ENCODE measurements at places on chromosomes 16 and 17.

DNA sequence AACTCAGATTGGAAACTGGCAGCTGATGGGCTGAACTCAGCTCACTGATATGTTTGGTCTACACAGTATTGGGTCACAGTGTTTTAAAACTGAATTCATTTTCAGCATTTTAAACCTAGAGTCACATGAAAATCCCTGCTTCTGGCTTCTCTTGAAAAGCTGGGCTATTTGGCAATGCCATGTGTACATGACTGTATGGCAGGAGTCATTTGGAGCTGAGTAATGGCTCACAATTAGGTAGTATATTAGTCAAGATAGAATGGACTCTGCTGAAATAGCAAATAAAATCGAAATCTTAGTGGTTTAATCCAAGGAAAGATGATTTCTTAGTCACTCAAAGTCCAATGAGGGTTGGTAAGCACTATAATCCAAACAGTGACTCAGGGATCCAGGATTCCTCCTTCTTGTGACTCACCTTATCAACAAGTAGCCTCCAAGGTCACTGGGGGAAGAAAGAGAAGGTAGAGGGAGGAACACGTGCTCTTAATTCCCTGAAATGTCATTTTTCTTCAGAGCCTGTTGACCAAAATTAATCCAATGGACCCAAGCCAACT lies 13.9 kb upstream of the PMP22 start:
- DNase-seq, result no peak

DNA sequence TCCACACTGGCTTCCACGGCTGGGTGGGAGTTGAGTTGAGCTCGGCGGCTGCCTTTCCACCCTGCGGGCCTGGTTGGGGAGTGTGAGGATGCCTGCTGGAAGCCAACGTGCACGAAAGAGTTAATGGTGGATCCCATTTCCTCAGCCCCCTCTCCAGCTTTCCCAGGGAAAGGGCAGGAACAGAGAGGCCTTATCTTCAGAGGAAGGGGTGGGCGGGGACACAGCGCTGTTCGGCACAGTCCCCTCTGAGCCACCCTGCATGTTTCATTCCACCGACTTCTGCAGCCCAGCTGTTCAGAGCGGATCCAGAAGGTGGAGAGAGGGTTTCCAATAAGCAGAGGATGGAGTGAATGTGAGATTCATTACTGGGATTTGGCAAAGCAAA lies 295.3 kb downstream of the SEC14L1 start:
- DNase-seq, result no peak

DNA sequence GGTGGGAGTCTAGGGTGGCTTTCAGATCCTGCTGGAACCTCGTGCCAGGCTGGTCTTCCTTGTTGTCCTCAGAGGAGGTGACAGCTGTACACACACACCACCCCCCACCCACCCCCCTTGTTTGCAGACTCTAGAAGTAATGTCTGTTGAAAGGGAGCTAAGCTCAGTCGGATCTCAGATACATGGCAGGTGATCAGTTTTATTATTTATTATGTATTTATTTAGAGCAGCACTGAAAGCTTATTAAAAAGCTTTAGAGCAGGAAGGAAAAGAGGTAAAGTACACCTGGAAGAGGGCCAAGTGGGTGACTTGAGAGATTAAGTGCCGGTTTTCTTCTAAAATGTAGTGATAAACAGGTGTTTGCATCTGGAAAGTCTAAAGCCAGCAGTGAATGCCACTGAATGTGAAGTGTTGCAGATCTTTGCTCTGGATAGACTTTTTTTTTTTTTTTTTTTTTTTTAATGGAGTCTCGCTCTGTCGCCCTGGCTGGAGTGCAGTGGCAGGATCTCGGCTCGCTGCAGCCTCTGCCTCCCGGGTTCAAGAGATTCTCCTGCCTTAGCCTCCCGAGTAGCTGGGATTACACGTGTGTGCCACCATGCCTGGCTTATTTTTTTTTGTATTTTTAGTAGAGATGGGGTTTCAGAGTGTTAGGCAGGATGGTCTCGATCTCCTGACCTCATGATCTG lies 40.2 kb downstream of the FOXK2 start:
- no peak for DNase-seq

DNA sequence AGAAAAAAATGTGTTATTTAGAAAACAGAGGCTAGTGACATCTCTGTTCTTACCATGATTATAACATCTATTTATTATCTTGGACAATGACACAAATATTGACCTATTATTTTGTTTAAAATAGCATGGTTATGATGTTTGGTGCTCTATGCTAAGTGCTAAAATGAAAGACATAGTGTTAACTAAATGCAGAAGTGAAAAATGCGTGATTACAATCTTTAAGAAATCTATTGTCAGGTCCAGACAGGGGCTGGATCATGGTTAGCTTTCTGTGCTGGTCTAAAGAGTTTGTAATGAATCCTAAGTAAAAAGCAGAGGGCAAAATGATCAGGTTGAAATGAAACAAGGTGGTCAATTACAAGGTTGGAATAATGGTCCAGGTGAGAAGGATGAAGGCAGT lies 622 bp upstream of the KRT28 start:
- DNase-seq, result no peak

DNA sequence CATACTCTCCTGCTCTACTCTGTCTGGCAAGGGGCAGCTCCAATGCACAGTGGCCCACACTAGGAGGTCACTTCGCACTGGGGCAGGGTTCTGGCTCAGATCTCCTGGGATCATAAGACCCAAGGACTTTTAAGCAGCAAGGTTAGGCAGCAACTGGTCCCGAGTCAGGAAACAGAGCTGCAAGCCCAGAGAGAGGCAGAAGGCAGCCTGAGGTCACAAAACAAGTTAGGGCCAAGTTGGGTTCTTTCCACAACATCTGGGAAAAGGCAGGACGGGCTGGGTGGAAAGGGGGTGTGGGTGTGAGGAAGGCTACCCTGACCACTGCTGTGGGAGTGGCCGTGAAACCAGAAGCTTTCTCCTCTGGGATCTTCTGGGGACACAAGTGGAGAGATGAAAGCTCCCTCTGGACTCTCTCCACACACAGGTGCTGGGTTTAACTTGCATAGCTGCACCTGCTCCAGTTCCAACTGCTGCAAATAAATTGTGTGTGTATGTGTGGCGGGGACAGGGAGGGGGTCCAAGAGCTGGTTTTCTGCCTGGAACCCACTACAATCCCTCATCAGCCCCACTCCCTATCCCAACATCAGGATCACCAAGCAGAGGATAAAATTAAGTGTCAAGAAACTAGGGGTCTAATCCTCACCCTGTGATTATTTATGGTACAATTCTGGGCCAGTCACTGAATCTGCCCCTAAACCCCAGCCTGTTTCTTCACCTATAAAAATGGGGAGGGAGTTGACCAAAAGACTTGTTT lies 8.0 kb upstream of the TSPOAP1 start:
- DNase-seq, result no peak

GRCh38 chr17:33802349-33803198 lies 452.5 kb upstream of the CCL2 start:
- DNase-seq, result no peak

DNA sequence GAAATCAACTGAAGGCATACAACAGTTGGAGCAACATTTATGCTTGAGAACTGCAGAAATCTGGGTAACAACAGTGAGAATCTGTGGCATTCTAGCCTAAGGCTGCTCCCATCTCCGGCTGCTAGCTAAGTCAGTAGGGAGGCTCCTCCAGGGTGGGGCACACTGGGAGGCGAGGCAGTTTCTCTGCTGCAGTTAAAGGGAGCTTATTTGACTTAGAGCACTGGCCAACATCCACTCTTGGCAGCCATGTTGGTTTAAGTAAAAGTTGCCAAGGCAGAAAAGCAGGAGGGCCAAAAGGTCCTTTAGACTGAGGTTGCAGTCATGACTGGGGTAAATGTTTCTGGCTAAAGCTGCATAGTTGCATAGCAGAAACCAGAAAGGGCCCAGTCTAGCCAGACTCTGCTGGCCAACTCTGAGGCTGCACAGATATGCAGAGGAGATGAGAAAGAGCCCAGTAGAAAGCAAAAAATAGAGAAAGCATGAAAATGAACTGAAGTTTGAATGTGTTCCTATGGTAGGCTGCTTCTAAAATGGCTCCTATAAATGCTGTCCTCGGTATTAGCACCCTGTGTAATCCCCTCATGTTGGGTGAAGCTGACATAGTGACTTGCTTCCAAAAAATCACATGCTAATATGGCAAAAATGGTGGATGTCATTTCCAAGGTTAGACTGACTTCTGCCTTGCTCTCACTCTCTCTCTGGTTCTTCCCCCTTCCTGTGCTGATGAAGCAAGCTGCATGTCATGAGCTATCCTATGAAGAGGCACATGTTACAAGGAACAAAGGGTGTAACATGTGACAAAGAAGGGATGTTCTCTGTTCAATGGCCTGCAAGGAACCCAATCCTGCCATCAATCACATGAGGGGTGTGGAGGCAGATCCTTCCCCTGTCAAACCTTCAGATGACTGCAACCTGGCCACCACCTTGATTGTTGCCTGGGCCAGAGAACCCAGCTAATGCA lies 3.7 kb upstream of the C16orf78 start:
- DNase-seq, result no peak

GRCh38 chr16:67865318-67865717 lies 7.5 kb upstream of the EDC4 start:
- DNase-seq, result no peak

GRCh38 chr17:49497148-49498028 lies 2.3 kb downstream of the NGFR start:
- no peak for DNase-seq

DNA sequence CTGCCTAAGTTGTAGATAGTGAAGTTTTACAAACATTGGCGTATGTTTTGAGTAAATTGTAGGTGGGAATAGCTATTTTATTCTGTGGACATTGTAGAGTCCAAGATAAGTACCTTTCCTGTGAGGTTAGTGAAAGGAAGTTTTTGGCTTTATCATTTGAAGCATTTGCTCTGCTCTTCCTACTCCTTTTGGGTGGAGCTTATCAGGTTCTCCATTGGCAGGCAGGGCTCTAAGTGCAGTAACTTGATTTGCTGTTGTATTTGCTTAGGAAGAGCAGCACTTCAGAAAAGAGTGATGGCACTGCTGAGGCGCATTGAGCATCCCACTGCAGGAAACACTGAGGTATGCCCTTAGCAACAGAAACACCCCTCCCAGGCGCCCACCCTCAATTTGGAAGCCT lies 70.1 kb downstream of the OMG start:
- no peak for DNase-seq

- DNase-seq, result no peak
Measured at GRCh38 chr17:33024688-33025486, 33.2 kb downstream of the SPACA3 start.

- no peak for DNase-seq
Measured at GRCh38 chr17:2484876-2485275, 26.8 kb downstream of the METTL16 start.

DNA sequence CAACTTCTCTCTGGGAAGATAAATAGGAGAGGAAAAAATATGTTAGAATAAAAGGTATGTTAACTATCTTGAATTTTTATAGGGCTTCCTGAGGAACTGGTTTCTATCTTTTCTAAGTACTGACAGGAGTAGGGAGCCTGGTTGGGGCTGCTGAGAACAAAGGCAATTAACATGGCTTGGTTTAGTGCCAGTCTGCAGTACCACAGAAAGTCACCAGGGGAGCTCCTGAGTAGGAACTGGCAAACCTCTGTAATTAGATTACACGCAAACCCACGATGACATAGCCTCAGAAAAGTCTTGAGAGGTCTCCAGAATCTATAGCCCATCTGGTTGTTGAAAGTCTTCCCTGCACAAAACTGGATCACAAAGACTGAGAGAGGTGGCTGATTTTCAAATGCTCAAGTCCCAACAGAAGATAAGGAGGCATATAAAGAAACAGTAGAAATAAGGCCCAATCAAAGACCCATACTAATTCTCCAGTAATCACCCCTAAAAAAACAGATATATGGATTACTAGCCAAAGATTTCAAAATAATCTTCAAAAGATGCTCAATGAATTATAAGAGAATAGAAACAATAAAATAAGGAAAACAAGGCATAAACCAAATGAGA lies 11.7 kb upstream of the CNTNAP4 start:
- no peak for DNase-seq

GRCh38 chr16:2299121-2299914 lies 31.4 kb upstream of the RNPS1 start:
- DNase-seq, result no peak

- no peak for DNase-seq
Measured at GRCh38 chr16:87628940-87629339, 26.6 kb downstream of the JPH3 start.

GRCh38 chr17:64630309-64631223 lies 31.5 kb downstream of the SMURF2 start:
- no peak for DNase-seq

DNA sequence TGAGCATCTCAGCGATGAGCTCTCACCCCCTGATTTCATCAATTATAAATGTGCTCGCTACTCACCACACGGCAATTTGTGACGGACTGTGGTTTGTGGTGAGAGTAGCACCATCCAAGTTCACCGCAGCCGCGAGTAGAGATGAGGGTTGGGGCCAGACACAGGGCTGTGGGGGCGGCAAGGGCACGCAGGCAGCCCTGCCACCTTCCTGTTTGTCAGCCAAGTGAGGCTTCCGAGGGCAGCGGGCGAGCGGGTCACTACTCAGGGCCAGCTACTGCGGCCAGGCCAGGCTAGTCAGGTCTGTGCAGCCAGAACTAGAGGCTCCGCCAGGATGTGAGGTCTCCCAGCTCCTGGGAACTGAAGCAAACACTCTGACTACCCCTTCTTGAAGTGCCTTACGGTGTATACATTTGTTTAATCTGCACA lies 39.6 kb upstream of the MEOX1 start:
- peak; percentile 20 for DNase-seq

DNA sequence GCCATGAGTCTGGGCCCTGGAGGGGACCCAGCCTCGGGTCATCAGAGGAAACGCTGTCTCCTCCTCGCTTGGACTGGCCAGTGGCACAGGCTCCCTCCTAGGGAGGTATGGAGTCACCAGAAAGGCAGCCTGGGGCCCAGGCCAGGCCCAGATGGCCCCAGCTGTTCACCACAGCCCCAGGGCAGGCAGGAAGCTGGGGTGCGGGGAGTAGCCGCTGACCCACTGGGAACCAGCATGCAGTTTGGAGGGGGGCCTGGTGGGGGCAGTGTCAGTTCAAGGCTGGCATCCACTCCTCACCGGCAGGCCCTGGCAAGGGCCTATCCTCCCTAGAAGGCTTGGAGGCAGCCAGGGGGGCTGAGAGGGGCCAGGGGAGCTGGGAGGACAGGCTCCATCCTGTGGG lies 48.8 kb downstream of the SDK2 start:
- no peak for DNase-seq

- no peak for DNase-seq
Measured at GRCh38 chr17:53662608-53663007, 160.1 kb upstream of the KIF2B start.

DNA sequence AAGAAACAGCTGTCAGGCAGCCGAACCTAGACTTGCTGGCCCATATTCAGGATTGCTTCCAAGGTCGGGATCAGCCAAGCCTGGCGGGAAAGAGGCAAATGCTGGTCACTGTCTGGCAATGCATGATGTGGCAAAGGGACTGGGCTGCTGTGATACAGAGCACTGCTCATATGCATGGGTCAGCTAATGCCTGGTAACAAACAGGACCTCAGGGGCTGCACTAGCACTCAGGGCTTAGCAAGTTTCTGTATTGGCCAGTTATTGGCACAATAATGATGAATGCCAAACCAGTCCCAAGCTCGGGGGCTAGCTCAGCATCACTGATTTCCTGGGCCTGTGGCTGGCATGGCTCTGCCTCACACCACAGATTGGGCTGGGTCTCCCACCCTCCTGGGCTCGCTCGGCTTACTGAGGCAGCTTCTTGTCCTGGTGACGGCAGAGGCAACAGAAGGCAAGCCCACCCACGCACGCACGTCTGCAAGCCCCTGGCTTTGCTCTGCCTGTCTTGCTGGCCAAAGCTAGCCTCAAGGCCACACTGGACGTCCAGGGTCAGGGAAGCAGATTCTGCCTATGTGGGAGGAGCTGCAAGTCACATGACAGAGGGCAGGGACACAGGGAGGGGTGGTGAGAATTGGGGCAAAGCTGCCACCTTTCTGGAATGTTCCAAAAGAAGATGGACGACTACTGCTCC lies 21.4 kb upstream of the RPTOR start:
- no peak for DNase-seq

- no peak for DNase-seq
Measured at GRCh38 chr17:78789149-78789662, 7.1 kb upstream of the CYTH1 start.

All from activated CD8-positive, alpha-beta memory T cell treated with anti-CD3 and anti-CD28 coated beads for 4 hours (primary cell).